ENCODE measurements at places on chromosomes 1 and 21. TPM values are rescaled to one million over a fixed set of nuclear protein-coding genes. Genes with fewer than 3 reads are reported as not detected.

CRP gene
- total RNA-seq = not detected

CFAP74 gene
- total RNA-seq = 6.6 TPM

GRCh38 chr1:8217011-8217711 lies 100.8 kb upstream of the SLC45A1 start:
- DNase-seq = peak; percentile 74

GRCh38 chr1:34693081-34693480 lies 61.8 kb upstream of the GJB5 start:
- no peak for DNase-seq

GRCh38 chr1:50517488-50517887 lies 94.2 kb upstream of the DMRTA2 start:
- no peak for DNase-seq

AQP10 gene
- 0.47 TPM for total RNA-seq

CFHR1 gene
- 0.74 TPM for total RNA-seq

GRCh38 chr1:244350027-244350426 lies 101.7 kb downstream of the ADSS2 start:
- no peak for DNase-seq

- DNase-seq = no peak
Observed at GRCh38 chr1:178962853-178963711, 62.6 kb upstream of the FAM20B start.

CENPF gene
- total RNA-seq = 2.5 TPM

- DNase-seq = no peak
Observed at GRCh38 chr1:20250340-20250989, 40.2 kb upstream of the VWA5B1 start.

- no peak for DNase-seq
Observed at GRCh38 chr1:51956528-51957509, 33.7 kb downstream of the RAB3B start.

GRCh38 chr1:37434292-37435225 lies 39.8 kb upstream of the ZC3H12A start:
- DNase-seq = peak; percentile 80

DNA sequence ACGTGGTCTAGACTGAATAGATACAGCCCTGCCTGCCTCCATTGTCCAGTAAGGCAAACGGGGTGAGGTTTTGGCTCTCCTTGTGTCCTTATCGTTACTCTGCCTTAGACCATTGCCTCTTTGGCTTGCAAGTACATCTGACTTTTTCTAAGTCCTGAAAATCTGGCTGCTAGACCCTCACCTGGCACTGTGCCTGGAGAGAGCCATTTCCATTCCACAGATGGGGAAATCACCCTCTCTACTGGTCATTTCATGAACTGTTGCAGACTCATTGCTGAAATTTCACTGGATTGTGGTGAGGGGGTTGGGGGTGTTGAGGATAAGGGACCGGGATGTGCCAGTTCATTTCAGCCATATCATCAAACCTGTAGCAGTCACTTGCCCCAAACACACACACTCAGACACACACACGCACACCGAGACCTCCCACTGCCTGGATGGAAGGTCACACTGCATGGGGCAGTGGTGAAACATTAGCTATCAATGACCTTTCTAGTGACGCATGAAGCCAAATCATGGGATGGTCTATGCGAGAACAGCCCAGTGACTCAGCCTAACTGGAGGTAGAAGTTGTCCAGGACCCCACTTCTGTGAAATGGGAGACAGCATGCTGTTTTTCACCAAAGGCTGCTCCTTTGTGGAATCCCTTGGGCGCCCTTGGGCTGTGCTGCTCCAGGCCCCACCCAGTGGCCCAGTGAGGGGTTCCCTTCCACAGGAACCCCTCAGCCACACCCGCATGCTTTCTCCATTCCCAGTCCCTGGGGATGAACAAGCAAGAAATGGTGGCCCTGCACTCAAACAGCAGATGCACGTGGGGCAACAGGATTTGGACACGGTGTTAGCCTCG lies 34.9 kb upstream of the VASH2 start:
- DNase-seq = no peak

DNA sequence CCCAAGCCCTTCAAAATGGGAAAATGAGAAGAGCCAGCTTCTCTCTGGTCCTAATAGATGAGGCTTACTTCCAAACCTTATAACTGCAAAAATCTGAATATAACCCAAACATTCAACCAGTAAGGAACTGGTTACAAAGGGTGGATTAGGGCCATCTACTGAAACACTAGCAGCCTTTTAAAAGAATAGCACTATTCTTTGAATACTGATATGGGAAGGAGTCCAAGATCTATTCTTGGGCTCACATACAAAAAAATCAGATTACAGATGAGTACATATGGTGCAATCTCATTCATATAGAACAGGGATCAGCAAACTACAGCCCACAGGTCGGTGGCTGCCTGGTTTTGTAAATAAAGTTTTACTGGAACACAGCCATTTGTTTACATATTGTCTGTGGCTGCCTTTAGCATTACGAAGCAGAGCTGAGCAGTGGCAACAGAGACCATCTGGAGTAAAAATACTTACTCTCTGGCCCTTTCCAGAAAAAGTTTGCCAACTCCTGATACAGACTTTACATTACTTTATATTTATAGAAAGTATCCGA lies 167.7 kb downstream of the ZSCAN20 start:
- DNase-seq = no peak

GRCh38 chr1:197890936-197891335 lies 11.5 kb upstream of the C1orf53 start:
- DNase-seq = no peak

DNA sequence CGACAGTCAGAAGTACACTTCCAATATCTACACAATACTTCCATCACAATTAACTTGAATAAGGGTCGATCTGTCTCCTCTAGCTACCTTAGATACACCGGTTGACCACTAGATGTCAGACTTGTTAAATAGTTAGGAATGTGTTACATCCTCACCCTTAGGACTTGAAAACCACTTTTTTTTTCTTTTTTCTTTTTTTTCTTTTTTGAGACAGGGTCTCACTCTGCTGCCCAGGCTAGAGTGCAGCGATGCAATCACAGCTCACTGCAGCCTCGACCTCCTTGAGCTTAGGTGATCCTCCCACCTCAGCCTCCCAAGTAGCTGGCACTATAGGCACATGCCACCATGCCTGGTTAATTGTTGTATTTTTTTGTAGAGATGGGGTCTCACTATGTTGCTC lies 120.4 kb upstream of the GREM2 start:
- no peak for DNase-seq

DNA sequence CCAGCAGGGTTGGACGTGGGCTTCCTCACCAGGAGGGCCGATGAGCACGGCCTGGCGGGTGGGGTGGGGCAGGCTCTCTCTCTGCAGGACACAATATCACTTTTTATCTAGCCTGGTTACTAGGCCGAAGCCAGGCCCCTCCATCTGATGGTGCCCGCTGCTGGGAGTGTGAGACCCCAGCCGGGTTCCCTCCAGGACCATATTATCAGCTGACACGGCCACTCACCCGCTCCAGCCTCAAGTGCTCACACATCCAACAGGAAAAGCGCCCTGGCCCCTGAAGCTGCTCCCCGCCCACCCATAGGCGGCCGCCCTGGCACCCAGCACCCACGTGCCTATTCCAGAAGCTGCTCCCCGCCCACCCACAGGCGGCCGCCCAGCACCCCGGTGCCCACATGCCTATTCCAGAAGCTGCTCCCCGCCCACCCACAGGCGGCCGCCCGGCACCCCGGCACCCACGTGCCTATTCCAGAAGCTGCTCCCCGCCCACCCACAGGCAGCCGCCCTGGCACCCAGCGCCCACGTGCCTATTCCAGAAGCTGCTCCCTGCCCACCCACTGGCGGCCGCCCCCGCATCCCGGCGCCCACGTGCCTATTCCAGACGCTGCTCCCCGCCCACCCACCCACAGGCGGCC lies 5.0 kb downstream of the SLC19A1 start:
- DNase-seq = peak; percentile 44

- no peak for DNase-seq
Observed at GRCh38 chr1:229076195-229076594, 194.7 kb upstream of the RAB4A start.

AMY1A gene
- 5.8 TPM for total RNA-seq

CORT gene
- not detected for total RNA-seq

DNA sequence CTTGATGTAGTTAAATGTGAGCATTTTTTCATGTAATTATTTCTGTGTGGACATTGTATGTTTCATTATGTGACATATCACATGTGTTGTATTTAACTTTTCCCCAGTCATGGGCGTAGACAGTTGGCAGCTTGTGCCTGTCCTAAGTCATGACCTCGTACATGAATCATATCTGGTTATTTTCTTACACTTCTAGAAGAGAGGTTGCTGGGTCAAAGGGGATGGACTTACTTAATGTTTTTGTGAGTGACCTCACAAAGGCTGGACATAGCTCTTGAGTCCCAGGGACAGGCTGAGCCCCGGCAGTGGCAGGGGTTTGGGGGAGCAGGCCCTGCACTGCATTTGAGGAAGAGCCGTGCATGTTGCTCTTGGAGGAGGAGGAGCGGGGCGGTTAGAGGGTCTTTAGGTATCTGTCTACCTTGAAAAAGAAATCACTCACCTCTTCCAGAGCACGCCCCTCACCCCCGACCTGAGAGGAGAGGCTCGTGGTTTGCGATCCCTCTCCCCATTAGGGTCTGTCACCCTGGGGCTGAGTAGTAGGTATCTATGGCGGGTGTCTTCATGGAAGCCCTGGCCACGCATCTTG lies 16.4 kb downstream of the IFNGR2 start:
- DNase-seq = peak; percentile 58

CD48 gene
- 26.3 TPM for total RNA-seq

- no peak for DNase-seq
Observed at GRCh38 chr1:2215329-2215728, 12.8 kb upstream of the SKI start.

DNA sequence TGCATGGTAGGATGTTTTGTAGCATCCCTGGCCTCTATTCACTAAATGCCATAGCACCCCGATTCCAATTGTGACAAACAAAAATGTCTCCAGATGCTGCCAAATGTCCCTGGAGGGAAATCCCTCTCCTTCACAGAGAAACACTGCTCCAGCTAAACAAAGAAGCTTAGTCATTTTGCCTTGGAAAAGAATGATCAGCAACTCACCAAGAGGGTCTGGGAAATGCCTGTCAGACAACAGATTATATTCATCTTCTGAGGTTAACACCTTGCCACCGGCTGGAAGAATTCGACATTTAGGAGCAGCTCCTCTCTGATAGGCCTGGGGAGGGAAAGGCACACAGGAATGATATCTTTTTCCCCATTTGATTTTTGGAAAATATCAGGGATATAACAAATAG lies 84.4 kb downstream of the NIBAN1 start:
- DNase-seq = no peak

DNA sequence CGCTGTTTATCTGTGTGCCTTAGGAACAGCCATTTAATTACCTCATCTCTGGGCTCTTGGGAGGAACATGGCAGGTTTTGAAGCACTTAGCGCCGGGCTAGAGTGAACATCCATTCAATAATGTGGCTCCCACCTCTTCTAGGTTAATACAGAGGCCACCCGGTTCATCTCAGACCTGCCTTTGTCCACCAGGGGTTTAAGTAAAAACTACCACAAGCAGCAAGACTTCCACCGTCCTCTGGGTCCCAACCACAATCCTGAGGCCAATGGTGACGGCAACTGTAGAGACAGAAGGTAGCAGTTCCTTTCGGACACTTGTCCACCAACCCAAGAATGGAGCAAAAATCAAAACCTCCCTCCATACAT lies 924 bp upstream of the DDOST start:
- no peak for DNase-seq

HMGCS2 gene
- 0.32 TPM for total RNA-seq

- DNase-seq = no peak
Observed at GRCh38 chr1:223186800-223187199, 43.8 kb upstream of the TLR5 start.

- no peak for DNase-seq
Observed at GRCh38 chr1:46800742-46801141, 1.9 kb downstream of the CYP4B1 start.

GRCh38 chr1:29390491-29391361 lies 154.4 kb downstream of the PTPRU start:
- no peak for DNase-seq

DNA sequence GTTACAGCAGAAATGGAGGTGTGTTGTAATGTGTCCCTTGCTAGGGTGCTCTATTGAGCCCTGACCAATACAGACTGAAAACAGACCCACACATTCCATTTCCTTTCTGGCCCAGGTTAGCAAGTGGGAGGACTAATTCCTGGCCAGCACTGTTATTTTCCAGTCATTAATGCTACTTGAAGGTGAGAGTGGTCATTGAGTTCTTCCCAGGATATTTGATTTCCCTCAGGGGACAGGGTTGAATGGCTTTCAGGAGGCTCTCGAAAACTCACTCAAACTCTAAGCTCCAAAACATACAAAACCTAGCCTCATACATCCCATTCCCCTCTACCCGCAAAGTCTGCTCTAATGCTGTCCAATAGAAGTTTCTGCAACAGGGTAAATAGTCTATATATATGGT lies 6.2 kb downstream of the LRRC52 start:
- DNase-seq = no peak
